Fibroblast of skin of right biceps (primary cell): ENCODE measurements at places on chromosomes 4 and X.

- no peak for DNase-seq
Observed at GRCh38 chrX:52933976-52934703, 24.2 kb downstream of the FAM156A start.

- DNase-seq, result peak; percentile 8
Observed at GRCh38 chrX:143788265-143788664, 67.7 kb upstream of the SPANXN2 start.

- no peak for DNase-seq
Observed at GRCh38 chr4:58301376-58301999, 1191.3 kb upstream of the IGFBP7 start.

- no peak for DNase-seq
Observed at GRCh38 chr4:140084385-140084784, 69.6 kb downstream of the MAML3 start.

GRCh38 chr4:10074076-10074766 is 42.4 kb downstream of the WDR1 start:
- no peak for DNase-seq

DNA sequence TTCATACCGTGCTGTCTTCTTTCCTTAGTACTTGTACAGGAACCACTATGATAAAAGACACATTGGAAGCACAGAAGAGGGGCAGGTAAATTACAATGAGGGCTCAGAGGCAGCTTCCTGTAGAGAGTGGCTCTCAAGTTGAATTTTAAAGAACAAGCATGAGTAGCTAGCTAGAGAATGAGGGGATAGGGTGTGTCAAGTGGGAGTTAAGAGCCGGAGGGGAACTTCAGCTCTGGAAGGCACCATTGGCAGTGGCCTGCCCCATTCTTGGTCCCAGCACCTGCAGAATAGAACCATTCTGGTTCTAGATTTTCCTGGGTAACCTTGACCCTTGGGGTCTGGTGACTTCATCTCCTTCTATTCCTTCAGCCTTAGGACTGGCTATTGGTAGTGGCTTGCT is 34.0 kb upstream of the JADE1 start:
- DNase-seq, result no peak

GRCh38 chrX:118928151-118928550 is 46.3 kb upstream of the LONRF3 start:
- DNase-seq, result no peak

GRCh38 chr4:90943311-90943710 is 816.1 kb downstream of the CCSER1 start:
- DNase-seq, result no peak
